ENCODE measurements at places on chromosomes 2 and 18. TPM values are rescaled to one million over a fixed set of nuclear protein-coding genes. Genes with fewer than 3 reads are reported as not detected.

C2orf80 gene
- not detected for total RNA-seq

SRSF7 gene
- total RNA-seq, result 271 TPM

MRPS5 gene
- total RNA-seq, result 59.1 TPM

IL37 gene
- total RNA-seq, result not detected

CDH7 gene
- under 0.01 TPM for total RNA-seq

GPR39 gene
- total RNA-seq, result not detected

G6PC2 gene
- total RNA-seq, result not detected

RFX8 gene
- total RNA-seq, result 3.6 TPM

CNRIP1 gene
- 48.1 TPM for total RNA-seq

PSTPIP2 gene
- total RNA-seq, result 7.4 TPM

SCYGR4 gene
- not detected for total RNA-seq

RIT2 gene
- not detected for total RNA-seq

CCDC141 gene
- total RNA-seq, result 0.15 TPM

GAD1 gene
- total RNA-seq, result 0.97 TPM

BIN1 gene
- total RNA-seq, result 77.1 TPM

PRKAG3 gene
- total RNA-seq, result not detected

ZNF2 gene
- 6.5 TPM for total RNA-seq

MARCHF4 gene
- total RNA-seq, result 6.2 TPM

HOXD13 gene
- not detected for total RNA-seq

IL36A gene
- not detected for total RNA-seq

ALPG gene
- not detected for total RNA-seq

GREB1 gene
- 0.30 TPM for total RNA-seq

ZNF892 gene
- 9.6 TPM for total RNA-seq

SYT4 gene
- total RNA-seq, result not detected

DUSP19 gene
- 1.9 TPM for total RNA-seq

CTAGE1 gene
- total RNA-seq, result not detected

GALR1 gene
- not detected for total RNA-seq

ANKRD62 gene
- not detected for total RNA-seq

MAPK4 gene
- not detected for total RNA-seq

SOCS6 gene
- total RNA-seq, result 19.2 TPM

SNTG2 gene
- not detected for total RNA-seq

REG3G gene
- total RNA-seq, result not detected

SPR gene
- 74.0 TPM for total RNA-seq

CFAP65 gene
- not detected for total RNA-seq

ERFE gene
- 0.30 TPM for total RNA-seq

PDIA6 gene
- 703 TPM for total RNA-seq
